ENCODE measurements at places on chromosomes 12 and 14.
A peak's percentile ranks its signal among the peaks of the same experiment; 100 is the strongest.

DNA sequence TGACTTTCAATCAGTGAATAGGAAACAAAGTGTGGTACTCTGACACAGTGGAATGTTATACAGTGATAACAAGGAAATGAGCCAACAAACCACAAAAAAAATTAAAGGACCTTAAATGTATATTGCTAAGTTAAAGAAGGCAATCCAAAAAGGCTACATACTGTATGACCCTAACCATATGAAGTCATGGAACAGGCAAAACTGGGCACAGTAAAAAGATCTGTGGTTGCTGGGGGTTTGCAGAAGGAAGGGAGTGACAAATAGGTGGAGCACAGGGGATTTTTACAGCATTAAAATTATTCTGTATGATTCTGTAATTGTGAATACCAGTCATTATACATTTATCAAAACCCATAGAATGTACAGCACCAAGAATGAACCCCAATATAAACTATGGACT, 112.6 kb downstream of the KCNC2 start:
- no peak for DNase-seq

- DNase-seq = no peak
Observed at GRCh38 chr12:14156606-14157005, 175.2 kb upstream of the GRIN2B start.

DNA sequence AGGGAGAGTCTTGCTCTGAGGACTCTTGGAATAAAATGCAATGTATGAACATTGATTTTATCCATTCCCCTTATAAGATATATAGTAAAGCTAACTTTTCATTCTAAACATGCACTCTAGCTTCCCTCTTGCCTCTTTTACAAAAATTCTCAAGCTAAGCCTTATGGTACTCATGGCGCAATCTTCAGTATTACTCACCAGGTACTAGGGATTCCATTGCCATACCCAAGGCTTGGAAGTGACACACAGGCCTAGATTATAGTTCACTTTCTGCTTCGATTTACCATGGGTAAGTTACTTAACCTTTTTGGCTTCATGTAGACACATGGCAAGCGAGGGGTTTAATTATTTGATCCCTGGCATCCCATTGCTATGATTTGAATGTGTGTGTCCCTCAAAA, 331.5 kb downstream of the LRIG3 start:
- no peak for DNase-seq

GRCh38 chr12:52245962-52246569, 13.0 kb downstream of the KRT7 start:
- no peak for DNase-seq

DNA sequence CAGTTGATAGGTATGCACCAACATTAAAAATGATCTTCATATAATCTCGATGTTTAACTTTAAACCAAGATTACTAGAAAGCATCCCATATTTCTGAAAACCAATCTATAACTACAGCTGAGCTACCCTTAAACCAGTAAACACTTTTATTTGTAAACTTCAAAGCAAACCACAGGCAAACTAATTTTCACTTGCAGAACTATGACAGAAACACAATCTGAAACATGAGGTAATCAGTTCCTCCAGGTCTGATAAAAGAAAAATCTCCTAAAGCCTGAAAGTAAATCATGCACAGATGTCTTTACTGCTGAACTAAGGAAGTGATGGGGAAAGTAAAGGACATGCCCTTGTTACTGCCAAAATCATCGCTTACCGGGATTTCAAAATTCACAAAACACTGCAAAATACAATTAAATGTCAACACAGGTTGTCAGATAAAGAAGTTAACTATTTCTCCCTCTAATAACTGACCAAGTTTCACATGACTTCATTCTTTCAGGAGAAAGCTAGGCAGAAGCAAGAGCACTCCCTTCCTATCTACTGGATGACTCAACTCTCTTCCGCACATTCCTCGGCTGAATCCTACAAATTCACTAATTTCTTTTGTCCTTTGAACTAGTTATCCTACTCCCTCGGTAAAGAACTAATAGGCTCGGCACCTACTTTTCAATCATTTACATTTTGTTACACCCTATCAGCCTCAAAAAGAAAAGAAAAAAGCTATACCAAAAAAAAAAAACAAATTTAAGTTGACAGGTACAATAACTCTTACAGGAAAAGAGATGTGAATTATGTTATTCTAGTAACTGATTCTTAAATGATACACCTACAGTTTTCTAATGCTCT, 1.4 kb downstream of the EEA1 start:
- DNase-seq = no peak

DNA sequence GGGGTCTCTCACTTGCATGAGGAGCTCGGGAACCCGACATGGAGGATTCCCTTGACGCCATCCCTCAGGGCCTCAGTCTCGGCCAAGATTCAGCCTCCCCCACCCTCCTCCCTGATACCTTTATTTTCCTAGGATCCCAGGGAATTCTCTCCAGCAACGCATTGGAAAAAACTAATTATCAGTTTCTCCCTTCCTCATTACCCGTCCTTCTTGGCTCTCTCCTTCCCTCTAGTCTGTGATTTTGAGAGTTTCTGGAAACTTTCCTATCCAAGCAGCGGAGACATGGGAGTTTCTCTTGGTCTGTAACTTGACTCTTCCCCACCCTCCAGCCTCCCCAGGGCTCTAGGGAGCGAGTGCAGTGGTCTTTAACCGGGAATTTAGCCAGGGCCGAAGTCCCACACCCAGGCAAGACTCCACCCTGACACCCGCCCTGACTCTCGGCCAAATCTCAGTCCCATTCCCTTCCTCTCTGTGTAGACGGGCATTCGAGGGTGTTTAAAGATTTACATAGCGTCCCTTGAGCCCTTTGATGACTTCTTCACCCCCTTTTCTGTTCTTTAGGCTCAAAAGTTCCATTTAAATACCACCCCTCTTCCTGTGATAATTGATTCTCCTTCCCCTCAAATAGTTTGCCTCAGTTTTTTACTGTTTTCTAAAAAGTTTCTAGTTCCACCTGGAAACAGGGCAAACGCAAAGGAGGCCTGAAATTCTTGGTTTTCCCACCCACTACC, 6.7 kb downstream of the HOXC5 start:
- no peak for DNase-seq

GRCh38 chr14:90484291-90484690, 87.5 kb downstream of the CALM1 start:
- DNase-seq = no peak

DNA sequence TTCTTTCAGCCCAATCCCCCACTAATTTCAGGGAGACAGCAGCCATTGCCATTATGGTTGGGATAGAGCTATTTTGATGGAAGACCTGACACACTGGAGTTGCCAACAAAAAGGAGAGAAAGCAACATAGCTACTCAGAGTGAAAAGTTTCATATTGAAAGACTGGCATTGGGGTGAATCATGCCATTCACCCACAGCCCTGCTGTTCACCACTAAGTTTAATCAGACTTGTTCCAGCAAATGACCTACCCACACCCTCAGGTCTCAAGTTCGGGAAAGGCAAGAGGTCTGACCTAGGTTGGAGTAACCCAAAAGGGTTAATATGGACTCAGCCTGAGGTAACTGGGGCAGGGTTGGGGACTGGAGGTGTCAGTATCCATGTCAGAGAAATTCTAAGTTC, 169.2 kb downstream of the PAWR start:
- no peak for DNase-seq

- peak; percentile 77 for DNase-seq
Observed at GRCh38 chr12:119989731-119990381, 820 bp downstream of the BICDL1 start.

GRCh38 chr12:70196811-70197281, 46.4 kb upstream of the CNOT2 start:
- no peak for DNase-seq

- DNase-seq = no peak
Observed at GRCh38 chr12:92156704-92157395, 11.2 kb upstream of the BTG1 start.

DNA sequence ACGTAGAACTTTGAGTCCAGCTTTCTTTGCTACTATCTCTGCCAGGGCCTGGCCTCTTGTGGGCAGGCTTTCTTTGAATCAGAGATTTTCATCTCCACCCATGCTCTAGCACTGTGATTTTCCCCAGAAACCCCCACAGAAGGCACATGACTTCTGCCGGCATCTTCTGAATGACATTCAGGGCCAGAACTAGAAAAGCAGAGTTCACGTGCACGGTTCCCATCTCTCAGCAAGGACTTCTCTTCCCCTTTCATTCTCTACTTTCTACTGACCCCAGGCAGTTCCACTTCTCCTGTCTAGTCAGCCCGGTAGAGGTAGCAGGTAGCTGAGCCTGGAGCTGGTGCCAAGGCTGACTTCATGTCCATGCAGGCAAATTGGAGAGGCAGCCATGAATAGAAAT, 26.9 kb downstream of the BATF start:
- no peak for DNase-seq

GRCh38 chr12:31019561-31019960, 54.1 kb upstream of the DDX11 start:
- no peak for DNase-seq

- no peak for DNase-seq
Observed at GRCh38 chr12:49924628-49925246, 21.0 kb upstream of the FAIM2 start.

DNA sequence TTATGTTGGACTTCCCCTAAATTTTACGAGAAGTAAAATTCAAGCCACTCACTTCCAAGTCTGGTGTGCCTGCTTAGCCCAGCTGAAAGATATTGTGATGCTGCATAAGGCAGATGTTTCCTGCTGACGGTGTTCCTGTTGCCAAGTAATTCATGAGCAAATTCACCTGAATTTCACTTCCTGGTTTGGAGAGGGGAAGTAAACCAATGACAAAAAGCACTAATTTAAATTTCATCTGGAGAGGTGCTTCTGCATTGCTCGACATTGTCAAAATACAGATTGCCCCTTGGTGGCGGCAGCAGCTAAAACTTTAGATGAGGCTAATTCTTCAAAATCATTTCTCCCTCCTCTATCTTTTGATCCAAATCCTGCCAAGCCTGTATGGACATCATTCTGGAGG, 281.1 kb downstream of the AACS start:
- DNase-seq = no peak

DNA sequence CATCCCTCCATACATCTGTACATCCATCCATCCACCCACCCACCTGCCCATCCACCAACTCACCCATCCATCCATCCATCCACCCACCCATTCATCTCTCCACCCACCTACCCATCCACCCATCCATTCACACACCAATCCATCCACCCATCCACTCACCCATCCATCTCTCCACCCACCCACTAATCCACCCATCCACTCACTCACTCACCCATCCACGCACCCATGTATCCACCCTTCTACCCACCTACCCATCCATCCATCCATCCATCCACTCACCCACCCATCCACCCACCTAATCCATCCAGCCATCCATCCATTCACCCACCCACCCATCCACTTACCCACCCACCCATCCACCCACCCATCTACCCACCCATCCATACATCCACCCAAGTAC, 16.2 kb downstream of the GALNT9 start:
- no peak for DNase-seq

GRCh38 chr12:53966385-53967133, 6.4 kb upstream of the HOXC11 start:
- DNase-seq = no peak

- DNase-seq = no peak
Observed at GRCh38 chr12:19045426-19045825, 84.1 kb upstream of the PLEKHA5 start.

- DNase-seq = no peak
Observed at GRCh38 chr12:115451780-115452736, 768.1 kb upstream of the TBX3 start.

DNA sequence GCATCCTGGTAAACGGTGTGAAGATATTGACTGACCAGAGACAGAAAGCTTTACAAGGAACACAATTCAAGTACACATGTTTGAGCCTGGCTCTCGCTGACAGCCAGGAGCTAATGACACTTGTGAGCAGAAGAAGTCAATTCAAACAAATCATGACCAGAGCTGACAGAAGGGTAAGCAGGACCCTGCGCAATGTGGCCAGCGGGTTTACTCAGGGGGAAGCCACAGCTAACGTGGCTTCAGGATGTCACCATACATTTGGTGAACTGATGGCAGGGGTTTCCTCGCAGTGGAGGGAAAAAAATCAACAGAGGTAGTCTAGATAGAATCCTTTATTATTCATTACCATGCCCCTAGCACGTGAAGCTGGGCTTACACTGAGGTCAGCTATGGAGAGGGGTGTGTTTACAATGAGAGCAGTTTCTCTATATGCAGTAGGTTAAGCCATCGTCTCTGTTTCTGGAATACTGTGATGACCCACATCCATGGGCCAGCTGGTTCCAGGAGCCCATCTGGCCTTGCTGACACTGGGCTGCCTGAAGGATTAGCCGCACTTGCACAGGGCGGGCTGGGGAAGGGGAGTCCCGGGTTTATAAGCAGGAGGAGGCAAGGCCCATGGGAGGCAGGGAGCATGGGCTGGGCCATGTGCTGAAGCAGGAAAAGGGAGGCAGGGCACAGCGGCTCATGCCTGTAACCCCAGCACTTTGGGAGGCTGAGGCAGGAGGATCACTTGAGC, 198.2 kb upstream of the PRMT8 start:
- no peak for DNase-seq

GRCh38 chr14:99718811-99719192, 34.7 kb downstream of the CYP46A1 start:
- no peak for DNase-seq

DNA sequence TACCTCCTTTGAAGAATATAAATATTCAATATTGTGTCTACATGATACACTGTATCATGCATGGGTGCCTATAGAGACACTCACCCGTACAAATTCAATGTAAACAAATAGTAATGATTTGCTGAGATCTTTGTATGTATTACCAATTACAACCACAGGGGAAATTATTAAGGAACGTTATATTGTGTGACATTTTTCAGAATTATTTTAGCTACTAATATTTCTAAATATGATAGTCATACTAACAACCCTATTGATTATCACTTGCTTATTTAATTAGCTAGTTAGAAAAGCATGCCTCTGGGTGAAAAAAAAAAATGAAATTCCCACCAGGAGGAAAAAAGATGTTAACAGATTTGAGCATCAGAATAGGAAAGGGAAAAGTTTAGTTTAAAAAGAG, 2.1 kb downstream of the SOX5 start:
- DNase-seq = no peak

GRCh38 chr14:24415421-24416253, 13.8 kb downstream of the CBLN3 start:
- DNase-seq = no peak

Measured in activated CD4-positive, alpha-beta T cell treated with anti-CD3 and anti-CD28 coated beads, Interleukin-2, amount 10 ng/mL, durations not matched to agents 7 days and 5 days (primary cell).